ENCODE measurements at places on chromosomes 1 and 21.
A peak's percentile ranks its signal among the peaks of the same experiment; 100 is the strongest.

DNA sequence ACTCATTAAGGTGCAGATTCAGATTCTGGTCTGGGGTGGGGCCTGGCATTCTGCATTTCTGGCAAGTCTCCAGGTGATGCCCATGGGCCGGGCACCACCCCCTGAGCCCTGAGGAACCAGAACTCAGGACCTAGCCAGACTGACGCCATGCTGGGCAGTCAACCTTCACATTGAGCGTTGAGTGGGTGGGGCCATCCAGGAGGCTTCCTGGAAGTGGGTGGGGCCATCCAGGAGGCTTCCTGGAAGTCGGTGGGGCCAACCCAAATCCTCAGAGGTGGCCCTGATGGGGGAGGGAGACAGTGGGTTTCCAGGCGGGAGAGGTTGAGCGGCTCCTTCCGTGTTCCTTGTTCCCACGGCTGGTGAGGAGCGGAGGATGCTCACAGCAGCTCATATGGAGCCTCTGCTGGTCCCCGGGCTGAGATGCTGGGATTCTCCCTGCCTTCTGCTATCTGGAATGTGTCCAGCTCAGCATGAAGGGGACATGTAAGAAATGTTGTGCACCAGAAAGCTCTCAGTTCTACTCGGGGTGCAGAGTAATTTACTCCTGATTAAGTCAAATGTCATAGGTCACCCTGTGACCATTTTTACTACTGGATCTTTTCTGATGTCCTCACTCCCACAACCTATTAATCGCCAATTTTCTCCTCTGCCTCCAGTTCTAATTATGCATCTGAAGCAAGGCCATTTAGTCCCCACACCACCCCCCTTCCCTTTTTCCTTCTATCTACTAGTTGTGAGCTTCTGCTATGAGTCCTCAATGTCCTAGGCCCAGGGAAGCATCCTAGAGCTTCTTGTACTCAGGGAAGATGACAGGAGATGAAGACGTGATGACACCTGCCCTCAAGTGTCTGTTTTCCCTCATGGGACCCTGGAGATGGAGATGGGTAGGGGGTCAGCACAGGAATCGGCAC is 435.4 kb downstream of the PTPRU start:
- no peak for DNase-seq

DNA sequence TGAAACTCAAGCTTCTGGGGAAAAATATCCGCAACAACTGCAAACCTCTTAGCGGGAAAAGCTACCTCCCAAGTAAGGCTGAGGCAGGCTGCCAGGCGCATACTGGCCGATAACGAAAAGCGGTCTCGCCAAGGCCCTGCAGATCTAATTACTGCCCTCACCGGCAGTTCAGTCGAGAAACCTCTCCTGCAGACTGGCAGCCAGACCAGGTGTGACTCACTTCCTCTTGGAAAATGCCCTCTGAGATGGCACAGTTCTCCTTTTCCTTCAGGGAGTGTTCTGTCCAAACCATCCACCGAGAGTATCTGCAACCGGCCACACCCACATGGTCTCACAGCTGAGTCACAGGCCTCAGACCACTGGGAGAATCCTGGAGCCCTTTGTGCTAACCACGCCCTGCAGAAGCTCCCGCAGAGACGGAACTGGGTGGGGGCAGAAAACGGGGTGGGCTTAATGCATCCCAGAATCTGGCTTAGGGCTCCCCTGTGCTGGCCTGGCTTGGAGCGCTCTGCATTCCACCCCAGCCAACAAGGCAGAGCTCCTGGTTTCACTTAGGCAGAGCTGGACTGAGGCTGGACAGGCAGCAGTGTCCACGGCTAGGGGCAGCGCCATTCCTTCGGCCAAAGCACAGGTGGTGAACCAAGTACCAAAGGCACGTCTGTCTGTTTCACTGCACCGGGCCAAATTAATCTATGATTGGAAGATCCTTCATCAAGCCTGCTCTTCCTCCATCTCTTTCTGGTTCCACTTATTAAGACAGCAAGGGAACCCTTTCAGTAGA is 1.2 kb downstream of the S100A10 start:
- DNase-seq: peak; percentile 44

DNA sequence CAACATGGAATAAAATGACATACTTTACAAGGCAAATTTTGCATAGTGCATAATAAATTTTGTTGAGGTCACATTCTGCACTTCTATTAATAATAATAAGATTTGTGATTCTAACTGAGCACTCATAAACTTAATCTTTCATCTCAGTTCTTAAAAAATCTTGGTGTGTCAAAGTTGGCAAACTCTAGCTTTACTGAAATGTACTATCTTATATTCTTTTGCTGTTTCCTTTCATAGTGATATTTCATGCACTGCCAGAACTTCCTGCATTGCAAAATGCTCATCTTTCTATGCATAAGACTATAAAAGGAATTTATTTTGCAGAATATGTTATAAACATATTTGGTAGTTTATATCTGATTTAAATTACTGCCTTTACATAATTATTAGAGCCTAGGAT is 797.6 kb downstream of the ADGRL2 start:
- DNase-seq: no peak

GRCh38 chr1:54361342-54361741 is 44.9 kb downstream of the SSBP3 start:
- DNase-seq: no peak

GRCh38 chr1:63450416-63450815 is 72.6 kb downstream of the ITGB3BP start:
- no peak for DNase-seq

GRCh38 chr1:178345807-178346206 is 151.0 kb downstream of the CLEC20A start:
- no peak for DNase-seq

DNA sequence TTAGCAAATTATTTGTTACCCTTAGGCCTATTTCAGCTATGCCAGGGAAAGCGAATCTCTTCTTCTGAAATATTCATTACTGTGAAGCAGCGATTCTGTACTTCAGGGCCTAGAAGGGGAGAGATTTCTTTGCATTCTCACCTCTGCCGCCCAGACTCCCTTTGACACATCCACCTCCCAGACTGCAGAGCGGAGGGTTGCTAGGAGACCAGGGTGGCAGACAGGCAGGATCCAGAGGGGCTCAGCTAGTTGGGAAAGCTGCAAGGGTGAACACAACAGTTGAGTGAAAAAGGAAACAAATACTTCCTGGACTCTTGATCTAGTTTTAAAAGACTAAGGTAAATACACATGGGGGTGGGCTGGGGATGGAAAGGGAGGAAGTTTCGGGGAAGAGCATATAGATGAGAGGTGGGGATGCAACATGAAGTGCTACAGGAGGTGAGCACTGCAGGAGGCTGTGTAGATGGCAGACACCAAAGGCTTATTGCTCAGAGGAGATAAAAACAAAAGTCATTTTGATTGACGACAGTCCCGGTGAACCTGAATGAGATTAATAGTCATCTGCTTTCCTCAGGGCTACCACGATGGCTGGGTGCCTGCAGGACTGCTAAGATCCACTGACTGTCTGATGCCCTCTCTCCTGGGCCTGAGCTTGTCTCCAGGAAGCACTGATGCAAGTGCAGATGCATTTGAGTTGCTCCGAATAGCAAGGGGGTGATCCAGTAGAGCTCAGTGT is 26.4 kb upstream of the RAB3GAP2 start:
- DNase-seq: no peak

DNA sequence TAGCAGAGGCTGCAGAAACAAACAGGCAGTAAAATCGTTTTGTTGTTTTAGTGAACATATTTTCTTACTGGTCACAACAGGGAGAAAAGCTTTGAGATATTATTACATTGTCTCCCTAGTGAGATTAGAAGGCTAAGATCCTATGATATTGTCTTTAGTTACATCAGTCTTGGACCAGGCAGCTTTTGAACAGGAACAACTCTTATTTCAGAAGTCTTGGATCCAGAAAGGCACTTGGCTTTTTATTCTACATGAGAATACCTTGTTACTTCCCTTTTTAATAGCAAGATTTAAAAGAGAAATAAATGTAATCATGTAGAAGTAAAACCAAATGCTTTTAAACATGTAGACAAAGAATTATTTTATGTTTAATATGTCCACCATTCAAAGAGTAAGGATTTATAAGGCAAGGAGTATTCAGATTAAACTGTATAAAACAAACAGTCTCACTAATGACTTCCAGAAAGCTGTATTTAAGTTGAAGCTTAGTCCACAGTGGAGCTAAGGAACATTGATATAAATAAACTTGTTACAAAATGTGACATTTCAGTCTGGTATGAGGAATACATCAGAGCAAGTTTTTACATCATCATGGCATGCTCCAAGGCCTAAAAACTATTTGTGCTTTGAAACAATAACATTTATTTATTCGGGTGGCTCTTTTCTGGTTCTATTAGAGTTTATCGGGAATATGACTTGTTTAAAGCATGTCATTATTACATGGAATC is 72.2 kb downstream of the PHTF1 start:
- DNase-seq: no peak

DNA sequence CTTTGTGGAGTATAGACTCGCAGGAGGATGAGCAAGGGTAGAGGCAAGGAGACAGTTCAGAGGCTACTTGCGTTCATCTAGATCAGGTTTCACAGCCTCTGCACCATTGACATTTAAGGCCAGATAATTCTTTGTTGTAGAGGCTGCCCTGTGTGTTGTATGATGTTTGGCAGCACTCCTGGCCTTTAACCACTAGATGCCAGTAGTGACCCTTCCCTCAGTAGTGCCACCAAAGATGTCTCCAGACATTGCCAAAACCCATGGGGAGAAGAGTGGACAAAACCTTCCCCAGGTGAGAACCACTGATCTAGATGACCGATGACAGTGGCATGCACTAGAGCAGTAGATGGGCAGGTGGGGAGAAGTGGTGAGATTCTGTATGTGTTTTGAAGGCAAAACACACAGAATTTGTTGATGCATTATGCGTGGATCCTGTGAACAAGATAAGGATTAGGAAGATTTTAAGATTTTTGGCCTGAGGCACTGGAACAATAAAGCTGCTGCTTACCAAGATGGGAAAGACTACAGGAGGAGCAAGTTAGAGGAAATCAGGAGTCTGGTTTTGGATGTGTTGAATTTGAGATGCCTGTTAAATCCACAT is 9.9 kb upstream of the COG2 start:
- no peak for DNase-seq

GRCh38 chr1:54305906-54306514 is 100.2 kb downstream of the SSBP3 start:
- no peak for DNase-seq

GRCh38 chr1:13593511-13594131 is 10.0 kb downstream of the PDPN start:
- no peak for DNase-seq

- no peak for DNase-seq
Measured at GRCh38 chr1:245939756-245940345, 567.2 kb downstream of the SMYD3 start.

- DNase-seq: no peak
Measured at GRCh38 chr1:55622074-55622473, 406.9 kb upstream of the USP24 start.

DNA sequence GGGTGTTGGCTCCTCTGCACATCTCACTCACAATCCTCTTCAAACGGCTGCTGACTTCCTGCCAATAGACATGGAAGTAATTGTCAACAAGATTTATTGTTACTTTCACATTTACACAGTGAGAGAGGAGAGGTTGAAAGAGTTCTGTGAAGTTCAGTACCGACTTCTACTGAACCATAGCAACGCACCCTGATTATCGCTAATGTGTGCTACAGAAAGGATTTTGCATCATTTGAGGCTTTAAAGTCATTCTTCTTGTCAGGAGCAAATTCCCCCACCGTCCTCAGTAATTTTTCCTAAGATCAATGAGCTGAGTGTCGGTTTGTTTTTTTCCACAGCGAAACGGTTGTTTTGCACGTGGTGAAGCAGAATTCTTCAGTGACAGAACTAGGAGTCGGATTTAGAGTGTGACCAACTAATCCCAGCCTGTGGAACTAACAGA is 361.0 kb downstream of the ADGRL2 start:
- no peak for DNase-seq

- no peak for DNase-seq
Measured at GRCh38 chr1:111372336-111372965, 55.1 kb downstream of the OVGP1 start.

GRCh38 chr21:33299181-33299752 is 25.5 kb upstream of the IFNAR1 start:
- DNase-seq: peak; percentile 55

GRCh38 chr1:149962039-149962647 is 25.5 kb upstream of the MTMR11 start:
- peak; percentile 76 for DNase-seq

- DNase-seq: no peak
Measured at GRCh38 chr1:168235548-168235885, 9.7 kb downstream of the SFT2D2 start.

GRCh38 chr1:109253803-109254620 is 4.7 kb downstream of the CELSR2 start:
- no peak for DNase-seq

GRCh38 chr1:31919591-31919990 is 18.6 kb downstream of the PTP4A2 start:
- DNase-seq: no peak

DNA sequence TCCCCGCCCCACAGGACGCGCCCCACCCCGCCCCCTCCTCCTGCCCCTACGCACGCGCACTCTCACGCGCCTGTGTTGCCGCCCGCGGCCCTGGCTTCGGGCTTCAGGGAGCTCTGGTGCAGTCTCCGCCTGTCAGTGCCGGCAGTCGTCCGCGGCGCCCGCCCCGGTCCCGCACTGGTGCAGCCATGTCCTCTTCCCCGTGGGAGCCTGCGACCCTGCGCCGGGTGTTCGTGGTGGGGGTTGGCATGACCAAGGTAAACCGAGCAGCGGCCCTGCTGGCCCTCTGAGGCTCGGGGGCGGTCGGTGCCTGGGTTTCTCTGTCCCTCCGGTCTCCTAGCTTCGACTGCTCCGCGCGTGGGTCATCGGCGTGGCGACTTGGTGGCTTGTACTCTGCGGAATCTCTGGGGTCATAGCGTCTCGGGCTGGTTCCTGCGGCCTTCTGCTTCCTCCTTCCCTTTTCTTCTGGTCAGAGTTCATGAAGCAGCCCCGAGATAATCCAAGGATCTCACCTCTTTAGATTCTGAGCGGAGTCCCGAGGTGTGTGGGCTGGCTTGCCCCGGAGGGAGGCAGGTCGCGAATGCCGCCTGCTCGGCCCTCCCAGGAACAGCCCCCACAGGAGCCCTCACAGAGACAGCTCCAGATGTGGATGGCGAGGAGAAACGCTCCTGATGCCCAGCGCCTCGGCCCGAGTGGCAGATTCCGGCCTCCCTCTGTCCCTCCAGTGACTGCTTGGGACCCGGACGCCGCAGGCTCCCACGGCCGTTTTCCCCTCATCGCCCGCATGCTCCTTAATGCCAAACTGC is at the start of gene SCP2:
TSS of gene SCP2 (plus strand) at position 65 of the 803 bp plus-strand sequence. CDS start at position 186, 121 bp downstream.
- peak; percentile 35 for DNase-seq

Data from HL-60 (cell line).